ENCODE measurements at places on chromosomes 7 and 10.

DNA sequence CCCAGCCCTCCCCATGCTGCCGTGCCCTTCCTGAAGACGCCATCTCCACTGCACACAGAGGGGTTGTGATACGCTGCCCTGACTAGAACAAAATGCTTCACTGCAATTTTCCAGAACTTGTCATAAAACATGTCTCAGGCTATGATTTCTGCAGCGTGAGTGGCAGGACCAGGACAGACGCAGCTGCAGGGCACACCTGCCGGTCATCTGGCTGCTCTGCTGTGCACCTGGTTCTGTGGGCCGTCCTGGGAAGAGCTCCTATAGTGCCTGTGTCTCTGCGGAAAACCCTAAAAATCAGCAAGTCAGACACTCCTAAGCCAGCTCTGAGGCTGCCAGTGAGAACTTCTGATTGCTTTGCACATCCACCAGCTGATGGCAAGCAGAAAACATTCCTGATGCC, 39.7 kb upstream of the DIP2C start:
- DNase-seq: no peak

DNA sequence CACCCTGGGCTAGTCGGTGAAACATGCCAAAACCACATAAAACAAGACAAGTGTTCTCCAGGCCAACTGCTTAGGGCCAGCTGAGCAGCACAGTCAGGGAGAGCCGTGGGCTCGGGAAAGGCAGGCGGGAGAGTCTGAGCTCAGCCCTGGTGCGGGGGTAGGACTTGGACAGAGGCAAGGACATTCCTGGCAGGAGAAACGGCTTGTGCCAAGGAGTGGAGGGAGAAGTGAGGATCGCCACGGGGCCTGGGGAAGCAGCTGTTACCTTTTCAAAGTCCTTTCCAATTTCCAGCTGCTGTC, 4.2 kb downstream of the ELN start:
- no peak for DNase-seq

GRCh38 chr10:122767621-122768388, 68.2 kb upstream of the C10orf120 start:
- no peak for DNase-seq

- no peak for DNase-seq
Observed at GRCh38 chr10:117960345-117960935, 86.3 kb downstream of the RAB11FIP2 start.

DNA sequence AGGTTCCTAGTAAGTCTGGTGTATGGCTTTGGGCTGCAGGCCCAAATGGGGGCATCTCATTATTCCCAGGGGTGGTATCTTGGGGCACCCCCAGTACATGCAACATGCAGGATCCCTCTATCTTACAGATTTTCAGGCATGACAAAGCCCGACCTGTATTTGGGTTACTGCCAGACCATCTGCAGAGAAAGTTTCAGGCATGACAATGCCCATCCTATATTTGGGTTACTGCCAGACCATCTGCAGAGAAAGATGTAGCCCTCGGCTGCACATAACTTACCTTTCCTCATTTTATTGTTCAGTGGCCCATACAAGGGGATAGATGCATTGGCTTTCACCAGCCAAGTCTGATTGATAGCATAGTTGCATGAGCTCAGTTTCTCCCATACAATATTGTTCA, 112.2 kb upstream of the RAB18 start:
- DNase-seq: no peak

All from SIG-M5 (cell line).